ENCODE measurements at places on chromosomes 6 and 20.

DNA sequence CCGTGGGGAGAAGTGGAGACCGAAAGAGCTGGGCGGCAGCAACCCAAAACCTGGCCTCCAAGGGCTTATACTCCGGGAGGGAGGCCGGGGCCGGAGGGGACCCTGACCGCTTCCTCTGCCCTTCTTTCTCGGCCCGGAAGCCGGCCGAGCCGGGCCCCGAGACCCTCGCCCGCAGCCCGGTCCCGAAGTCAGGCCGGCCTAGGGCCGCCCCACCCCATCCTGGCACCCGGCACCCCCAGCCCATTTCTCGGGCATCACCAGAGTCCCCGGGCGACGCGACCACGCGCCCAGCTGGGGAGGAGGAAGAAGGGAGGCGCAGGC, 572 bp upstream of the ZDHHC14 start:
- DNase-seq, result no peak

GRCh38 chr20:1538655-1539054, 18.9 kb downstream of the SIRPD start:
- DNase-seq, result no peak

- no peak for DNase-seq
These were observed 2.2 kb downstream of the C20orf204 start for GRCh38 chr20:64038224-64038564.

DNA sequence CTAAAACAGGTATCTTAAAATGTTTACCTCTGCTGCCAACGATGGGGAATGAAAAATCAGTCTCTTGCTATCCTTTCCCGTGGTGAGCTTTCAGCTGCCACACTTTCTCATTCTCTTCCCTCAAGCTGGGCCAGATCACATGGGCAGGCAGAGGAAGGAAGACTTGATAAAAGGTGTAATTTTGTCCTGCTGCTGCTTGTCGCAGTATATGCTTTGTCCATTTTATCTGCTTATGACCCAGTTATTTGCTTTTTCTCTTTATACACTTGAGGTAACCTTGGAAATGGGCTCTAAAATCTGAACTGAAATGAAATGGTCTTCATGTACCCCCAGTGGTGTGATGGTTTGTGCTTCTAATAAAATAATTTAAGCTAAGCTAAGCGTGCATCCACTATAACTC, 695.9 kb upstream of the FLRT3 start:
- DNase-seq, result no peak

- DNase-seq, result peak; percentile 55
These were observed at the start of gene GPSM3 for GRCh38 chr6:32192608-32193039. Gene GPSM3, minus strand, starts transcription at chr6:32192643. Its CDS starts 130 bp downstream, at chr6:32192513.
